Stimulated activated CD4-positive, alpha-beta T cell treated with anti-CD3 and anti-CD28 coated beads, Interleukin-4, amount 100 ng/mL, for 1 hour (primary cell): ENCODE measurements at places on chromosomes 5 and 9.

- no peak for DNase-seq
Observed at GRCh38 chr9:100725371-100725770, 147.5 kb downstream of the CAVIN4 start.

DNA sequence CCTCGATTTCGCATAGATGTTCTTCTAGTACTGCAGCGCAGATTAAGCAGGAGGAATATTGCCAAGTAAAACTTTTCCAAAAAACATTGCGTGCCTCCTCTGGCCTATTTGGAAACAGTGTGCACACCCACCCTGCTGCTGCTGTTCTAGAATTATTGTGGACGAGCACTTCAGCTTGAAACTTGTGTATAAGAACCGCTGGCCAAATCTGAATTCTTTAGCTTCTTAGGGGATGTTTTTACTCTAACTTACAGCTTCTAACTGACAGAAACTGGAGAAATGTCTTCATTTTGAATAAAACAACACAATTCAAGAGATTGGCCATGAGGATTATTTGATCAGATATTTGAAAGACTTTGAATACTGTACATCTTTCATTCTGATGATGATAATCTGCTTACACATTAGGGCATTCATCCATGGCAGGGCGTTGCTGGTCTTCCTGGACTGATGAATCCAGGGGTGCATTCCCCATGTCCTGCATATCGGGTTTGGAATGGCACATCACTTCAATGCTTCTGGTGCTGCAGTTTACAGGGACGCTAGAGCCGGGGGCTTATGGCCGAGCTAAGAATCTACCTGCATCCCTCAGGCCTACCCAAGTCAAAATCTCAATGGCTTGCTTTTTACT lies 6.5 kb downstream of the ADAMTS16 start:
- no peak for DNase-seq

- DNase-seq = no peak
Observed at GRCh38 chr5:130286971-130287370, 382.7 kb downstream of the CHSY3 start.

DNA sequence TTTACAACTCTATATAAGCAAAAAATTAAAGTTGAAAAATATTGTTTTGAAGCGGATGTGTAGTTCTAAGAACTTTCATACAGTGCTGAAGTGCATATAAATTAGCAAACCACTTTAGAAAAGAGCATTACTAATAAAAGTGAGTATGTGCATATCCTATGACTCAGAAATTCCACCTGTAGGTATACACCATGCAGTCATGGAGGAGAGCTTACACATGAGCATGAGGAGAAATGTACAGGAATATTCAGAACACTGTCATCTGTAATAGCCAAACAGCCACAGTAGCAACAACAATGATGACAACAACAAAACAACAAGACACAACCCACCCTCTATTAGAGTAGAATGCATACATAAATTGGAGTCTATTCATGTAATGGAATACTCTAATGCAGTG lies 138.2 kb upstream of the ARRDC3 start:
- no peak for DNase-seq
